Neuronal stem cell (in vitro differentiated cells): ENCODE measurements at places on chromosomes 12 and 14.
A peak's percentile ranks its signal among the peaks of the same experiment; 100 is the strongest.

GRCh38 chr14:63578300-63578699 lies 35.1 kb upstream of the PPP2R5E start:
- DNase-seq, result no peak

GRCh38 chr12:46942579-46942978 lies 116.8 kb upstream of the SLC38A4 start:
- DNase-seq, result no peak

DNA sequence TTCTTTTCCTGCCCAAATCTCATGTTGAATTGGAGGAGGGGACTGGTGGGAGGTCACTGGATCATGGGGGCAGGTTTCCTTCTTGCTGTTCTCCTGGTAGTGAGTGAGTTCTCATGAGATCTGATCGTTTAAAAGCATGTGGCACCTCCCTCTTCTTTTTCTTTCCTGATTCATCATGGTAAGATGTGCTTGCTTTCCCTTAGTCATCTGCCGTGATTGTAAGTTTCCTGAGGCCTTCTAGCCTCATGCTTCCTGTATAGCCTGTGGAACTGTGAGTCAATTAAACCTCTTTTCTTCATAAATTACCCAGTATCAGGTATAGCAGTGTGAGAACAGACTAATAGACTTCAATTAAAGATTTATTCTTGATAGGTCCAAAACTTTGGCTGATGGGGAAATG lies 83.5 kb downstream of the CAND1 start:
- no peak for DNase-seq

- DNase-seq, result no peak
These were observed 439.4 kb upstream of the DCN start for GRCh38 chr12:91622037-91622436.

GRCh38 chr12:113413488-113413939 lies 8.7 kb upstream of the SDSL start:
- no peak for DNase-seq

- peak; percentile 20 for DNase-seq
These were observed 6.9 kb downstream of the GNPTAB start for GRCh38 chr12:101823891-101824290.

DNA sequence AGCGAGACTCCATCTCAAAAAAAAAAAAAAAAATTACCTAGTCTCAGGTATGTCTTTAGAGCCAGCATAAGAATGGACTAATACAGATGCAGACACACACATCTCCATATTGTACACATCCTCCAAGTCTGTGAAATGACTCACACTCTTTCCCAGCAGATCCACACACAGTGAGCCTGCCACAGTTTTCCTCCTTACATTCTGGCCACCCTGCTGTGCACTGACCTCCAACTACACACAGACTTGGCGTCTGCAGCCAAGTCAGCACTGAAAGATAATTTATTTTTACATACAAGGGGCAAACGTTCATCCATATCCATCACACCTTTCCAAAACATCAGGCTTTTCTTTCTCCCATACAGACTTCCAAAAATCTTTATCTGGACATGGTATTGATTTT lies 115.9 kb downstream of the SLC25A21 start:
- DNase-seq, result no peak

GRCh38 chr14:52402812-52403526 lies 88.9 kb downstream of the PTGER2 start:
- no peak for DNase-seq

DNA sequence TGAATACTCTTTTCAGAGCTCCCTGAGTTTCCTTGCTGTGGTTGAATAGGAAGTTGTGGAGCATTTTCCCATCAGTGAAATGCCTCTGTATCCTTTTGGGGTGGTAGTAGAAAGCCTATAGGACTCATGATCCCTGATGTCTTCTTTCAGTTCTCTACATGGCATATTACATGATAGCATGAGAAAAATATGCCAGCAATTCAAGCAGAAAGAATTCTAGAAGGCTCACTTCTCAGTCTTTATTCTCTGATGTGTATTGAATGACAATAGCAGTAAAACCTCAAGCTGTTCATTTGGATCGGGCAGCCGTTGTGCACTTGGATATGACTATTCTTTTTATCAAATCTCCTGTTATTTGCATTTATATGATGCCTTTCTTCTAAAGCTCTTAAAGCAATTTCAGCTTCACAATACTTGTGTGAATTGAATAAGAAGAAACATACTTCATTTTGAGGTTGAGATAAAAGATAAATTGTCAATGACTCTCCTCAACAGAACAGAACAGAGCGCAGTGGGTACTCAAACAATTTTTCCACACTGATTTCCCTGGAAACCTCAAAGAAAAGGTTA lies 251.5 kb upstream of the FBXO33 start:
- no peak for DNase-seq

DNA sequence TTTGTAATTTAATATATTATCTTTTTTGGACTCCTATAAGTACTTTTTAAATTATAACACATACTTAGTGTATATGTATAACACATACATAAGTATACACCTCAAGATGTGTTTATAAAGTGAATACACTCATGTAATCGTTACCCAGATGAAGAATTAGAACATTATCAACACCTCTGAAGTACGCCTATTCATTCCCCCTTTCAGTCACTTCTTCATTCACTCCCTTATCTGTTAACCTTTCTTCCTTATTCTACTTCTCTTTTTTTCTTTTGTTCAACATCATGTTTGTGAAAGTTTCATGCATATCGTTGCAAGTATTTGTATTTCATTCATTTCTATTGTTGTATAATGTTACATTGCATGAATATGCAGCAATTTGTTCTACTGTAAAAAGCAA lies 98.5 kb downstream of the ARID2 start:
- DNase-seq, result no peak

DNA sequence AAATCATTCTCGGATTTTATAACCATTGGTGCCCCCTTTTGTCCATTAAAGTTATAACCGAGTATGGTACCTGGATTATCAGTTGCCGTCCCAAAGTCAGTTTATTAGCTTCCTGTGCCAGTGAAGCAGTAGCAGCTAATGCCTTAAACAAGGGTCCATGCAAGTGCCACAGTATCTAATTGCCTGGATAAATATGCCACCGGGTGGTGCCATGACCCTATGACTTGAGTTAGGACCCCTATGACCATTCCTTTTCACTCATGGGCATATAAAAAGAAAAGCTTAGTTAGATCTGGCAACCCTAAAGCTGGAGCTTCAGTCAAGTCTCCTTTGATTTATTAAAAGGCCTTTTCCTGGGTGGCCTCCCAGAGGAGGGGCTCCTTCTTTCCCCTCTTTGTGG lies 1314.6 kb downstream of the TMEM121 start:
- DNase-seq, result no peak

DNA sequence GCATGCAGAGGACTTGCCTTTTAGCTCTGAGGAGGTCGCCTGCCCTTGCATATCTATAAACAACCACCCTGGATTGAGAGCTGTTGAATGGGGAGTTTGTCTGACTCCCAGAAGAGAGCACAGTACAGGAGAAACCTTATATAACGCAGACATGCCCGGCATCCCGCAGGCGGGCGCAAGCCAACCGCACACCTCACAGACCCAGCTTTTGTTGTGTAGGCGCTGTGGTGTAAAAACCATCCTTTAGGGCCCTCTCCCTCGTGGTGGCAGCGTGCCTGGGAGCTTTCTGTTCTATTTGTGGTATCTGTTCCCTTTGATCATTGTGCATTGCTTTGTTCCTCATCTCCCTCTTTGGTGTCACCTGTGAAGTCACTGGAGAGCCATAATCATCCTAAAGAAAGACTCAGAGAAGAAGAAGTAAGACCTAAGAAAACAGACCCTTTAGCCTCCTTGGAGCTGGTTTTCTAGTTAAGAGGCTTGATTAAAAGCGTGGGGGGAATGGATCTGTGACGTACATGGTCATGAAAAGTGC lies 77.7 kb downstream of the ETV6 start:
- no peak for DNase-seq

DNA sequence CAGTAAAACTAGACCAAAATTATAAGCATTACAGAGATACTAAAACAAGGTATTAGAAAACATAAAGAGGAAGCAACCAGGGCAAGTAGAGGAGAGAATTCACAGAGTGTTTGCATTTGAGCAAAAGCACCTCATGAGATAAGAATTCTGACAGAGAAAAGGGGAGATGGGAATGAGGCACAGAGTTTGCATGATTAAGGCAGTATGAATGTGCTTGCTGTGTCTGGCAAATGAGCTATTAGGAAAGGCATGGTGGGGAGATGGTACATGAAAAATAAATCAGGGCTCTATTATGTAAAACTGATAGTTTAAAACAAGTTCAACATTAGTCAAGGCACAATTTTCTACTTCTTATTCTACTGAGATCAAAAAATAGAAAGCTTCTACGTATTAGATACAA lies 23.1 kb downstream of the GARIN6 start:
- no peak for DNase-seq

DNA sequence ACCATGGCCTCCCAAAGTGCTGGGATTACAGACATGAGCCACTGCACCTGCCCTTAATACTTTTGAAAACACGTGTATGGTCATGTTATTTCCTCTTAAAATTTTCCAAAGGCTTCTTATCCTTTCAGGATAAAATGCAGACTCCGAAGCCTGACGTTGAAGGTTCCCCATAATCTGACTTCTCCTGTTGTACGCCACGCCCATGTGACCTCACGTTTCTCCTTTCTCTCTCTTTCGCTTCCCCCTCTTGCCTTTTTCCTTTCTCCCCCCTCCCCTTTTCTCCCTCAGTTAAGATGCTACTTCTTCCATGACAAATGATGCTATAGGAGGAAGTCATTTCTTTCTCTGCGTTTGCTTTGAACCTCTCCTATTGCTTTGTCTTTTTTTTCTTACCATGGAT lies 266.0 kb downstream of the FBXL14 start:
- no peak for DNase-seq

GRCh38 chr14:105748204-105748578 lies 221.8 kb downstream of the TMEM121 start:
- DNase-seq, result no peak
